ENCODE measurements at places on chromosomes 5 and 9. TPM values are rescaled to one million over a fixed set of nuclear protein-coding genes. Genes with fewer than 3 reads are reported as not detected.
A peak's percentile ranks its signal among the peaks of the same experiment; 100 is the strongest.

IL31RA gene
- polyA plus RNA-seq = not detected

- H3K27ac ChIP-seq = no peak overlapping the region
- no peaks in the 10 kb centered on the region for H3K36me3 ChIP-seq
- no peak overlapping the region for H3K4me3 ChIP-seq
These were observed 154.0 kb downstream of the PIK3R1 start for GRCh38 chr5:68369457-68370125.

DNA sequence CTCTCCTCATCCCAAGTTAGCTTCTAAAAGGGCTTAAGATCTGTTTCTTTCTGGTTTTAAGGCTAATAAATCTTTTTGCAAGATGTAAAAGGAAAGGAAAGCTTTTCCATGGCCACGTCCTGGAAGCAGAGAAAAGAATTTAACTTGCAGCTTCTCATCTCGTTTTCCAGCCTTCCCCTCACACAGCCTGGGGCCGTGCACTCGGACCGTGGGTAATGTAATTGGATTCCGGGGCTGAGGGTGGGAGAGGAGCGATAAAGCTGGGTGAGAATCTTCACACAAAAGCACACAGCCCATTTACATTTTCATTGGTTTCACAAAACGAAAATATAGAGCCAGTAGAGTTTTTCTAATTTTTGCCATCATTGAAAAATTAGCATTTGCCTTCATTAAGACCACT, 91.2 kb downstream of the IRX2 start:
- H3K27ac ChIP-seq = no peak overlapping the region
- H3K4me3 ChIP-seq = no peak overlapping the region
- no peaks in the 10 kb centered on the region for H3K27me3 ChIP-seq
- H3K36me3 ChIP-seq = no peaks in the 10 kb centered on the region
- DNase-seq = no peak

- H3K27me3 ChIP-seq = no peaks in the 10 kb centered on the region
- H3K27ac ChIP-seq = no peak overlapping the region
- no peaks in the 10 kb centered on the region for H3K36me3 ChIP-seq
- peaks cover 12% of the 10 kb centered on the region for H3K4me1 ChIP-seq
- DNase-seq = no peak
- no peak overlapping the region for H3K4me3 ChIP-seq
These were observed 6.9 kb downstream of the ADAM19 start for GRCh38 chr5:157568720-157569119.

PCDHA1 gene
- not detected for polyA plus RNA-seq

DNA sequence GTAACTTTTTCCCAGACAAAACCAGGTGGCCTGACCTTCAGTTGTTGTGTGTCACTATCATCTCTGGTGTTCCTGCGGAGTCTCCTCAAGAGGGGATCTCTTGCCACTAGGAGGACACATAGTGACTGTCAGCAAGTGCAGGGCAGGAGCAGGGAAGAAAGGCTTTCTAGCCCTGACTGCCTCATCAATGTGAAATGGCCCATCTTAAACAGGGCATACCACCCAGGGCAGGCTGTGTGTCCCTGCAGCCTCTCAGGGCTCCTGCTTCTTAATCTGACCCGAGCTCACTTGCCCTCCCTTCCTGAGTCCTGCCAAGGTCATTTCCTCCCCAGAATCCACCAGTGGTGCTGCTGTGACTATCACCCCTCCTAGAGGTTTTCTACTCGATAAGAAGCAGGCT, 57.4 kb upstream of the SIMC1 start:
- H3K27me3 ChIP-seq = no peaks in the 10 kb centered on the region
- H3K27ac ChIP-seq = no peak overlapping the region
- H3K36me3 ChIP-seq = no peaks in the 10 kb centered on the region
- no peak for DNase-seq

LRRC70 gene
- polyA plus RNA-seq = 0.66 TPM

GRCh38 chr5:57383093-57383861, 99.3 kb downstream of the ACTBL2 start:
- H3K36me3 ChIP-seq = no peaks in the 10 kb centered on the region
- no peaks in the 10 kb centered on the region for H3K27me3 ChIP-seq
- no peak for DNase-seq
- no peaks in the 10 kb centered on the region for H3K4me1 ChIP-seq

DNA sequence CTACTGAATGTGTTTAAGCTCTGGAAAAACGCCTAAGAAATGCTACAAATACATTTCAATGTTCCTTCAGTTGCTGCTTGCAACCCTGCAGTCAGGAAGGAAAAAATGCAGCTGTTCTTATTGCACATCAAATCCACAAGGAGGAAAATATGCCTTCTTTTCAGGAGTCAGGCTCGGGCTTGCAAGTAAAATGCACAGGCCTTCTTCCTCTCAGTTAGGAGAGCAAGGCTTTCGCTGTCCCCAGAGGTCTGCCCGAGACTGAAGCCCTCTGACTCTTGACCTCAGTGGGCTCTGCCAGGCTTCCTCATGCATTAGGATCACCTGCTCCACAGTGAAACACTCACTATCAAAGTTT, 899 bp upstream of the SHC3 start:
- peak overlapping the region; percentile 84 for H3K27ac ChIP-seq
- H3K4me1 ChIP-seq = peaks cover 13% of the 10 kb centered on the region
- no peak for DNase-seq
- no peaks in the 10 kb centered on the region for H3K27me3 ChIP-seq

DNA sequence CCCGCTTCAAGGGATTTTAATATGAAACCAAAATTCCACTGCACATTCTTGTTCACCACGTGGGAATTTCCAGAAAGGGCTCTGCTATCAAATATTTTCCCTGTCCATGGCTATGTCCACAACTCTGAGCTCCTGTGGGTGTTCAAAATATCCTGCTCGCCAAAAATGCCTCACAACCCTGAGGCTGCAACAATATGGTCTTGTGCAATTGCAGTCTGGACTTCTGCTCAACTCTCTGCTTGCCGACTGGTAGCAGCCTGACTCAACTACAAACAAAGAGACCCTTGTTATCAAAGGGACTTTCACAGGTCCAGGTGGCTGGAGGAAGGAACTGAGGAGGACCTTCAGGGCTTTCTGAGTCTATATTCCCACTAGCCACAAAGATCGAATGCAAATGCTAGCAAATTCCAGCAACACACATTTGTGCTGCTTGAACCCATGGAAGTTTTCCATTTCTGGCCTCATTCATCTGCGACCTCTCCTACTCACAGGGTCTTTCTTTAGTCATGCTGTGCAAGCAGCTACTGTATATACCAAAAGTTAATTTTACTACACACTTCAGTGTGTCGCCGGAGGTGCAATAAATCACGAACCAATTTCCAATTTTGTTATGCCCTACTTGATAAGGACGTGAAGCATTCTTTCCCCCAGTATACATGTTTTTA, 169.2 kb upstream of the SLC30A5 start:
- no peak overlapping the region for H3K27ac ChIP-seq
- H3K27me3 ChIP-seq = no peaks in the 10 kb centered on the region
- H3K36me3 ChIP-seq = no peaks in the 10 kb centered on the region
- no peaks in the 10 kb centered on the region for H3K4me1 ChIP-seq

DNA sequence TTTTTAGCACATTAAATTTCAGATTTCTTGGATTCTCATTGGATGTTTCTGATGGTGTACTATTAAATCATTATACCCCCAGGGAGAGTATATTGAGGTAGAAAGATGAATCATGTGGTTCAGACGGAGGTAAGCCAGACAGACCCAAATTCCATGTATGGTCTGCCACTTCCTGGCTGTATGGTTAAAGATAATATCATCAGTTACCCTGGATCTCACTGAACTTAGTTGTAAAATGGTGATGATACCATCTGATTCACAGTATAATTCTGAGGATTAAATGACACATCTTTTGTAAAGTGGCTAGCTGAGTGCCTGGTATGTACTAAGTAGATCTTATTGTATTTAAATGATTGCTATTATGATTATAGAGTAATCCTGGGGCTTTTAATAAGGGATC, 9.3 kb downstream of the SLC27A6 start:
- no peak overlapping the region for H3K4me3 ChIP-seq
- no peaks in the 10 kb centered on the region for H3K36me3 ChIP-seq
- no peak overlapping the region for H3K27ac ChIP-seq
- no peaks in the 10 kb centered on the region for H3K27me3 ChIP-seq
- no peaks in the 10 kb centered on the region for H3K4me1 ChIP-seq

DNA sequence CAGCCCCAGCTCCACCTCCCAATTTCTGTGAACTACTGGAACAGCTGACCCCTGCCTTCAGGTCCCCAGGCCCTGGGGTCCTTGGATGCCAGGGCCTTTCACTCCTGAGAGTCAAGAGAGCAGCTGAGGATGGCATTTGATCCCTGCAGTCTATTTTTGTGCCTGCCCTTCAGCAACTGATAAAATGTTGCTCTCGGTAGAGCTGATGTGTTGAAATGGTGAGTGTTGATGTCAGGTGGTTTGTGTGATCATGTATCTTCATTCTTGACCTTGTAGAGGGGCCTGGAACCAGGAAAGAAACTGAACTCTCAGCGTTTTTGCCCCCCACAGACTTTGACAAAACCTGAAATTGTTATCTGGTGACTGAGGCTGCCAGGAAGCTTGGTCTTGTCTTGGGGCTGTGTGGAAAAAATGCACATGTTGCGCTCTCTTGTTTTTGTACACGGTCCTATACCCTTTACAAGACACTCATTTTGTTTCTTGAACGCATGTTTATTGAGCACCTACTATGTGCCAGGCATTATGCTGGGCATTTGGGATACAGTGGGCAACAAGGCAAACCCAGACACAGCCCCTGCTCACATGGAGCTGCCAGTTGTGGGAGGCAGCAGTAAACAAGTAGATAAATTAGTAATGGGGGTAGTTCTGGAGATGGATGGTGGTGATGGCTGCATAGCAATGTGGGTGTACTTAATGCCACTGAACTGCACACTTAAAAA, 78.3 kb downstream of the PPARGC1B start:
- H3K27me3 ChIP-seq = no peaks in the 10 kb centered on the region
- no peaks in the 10 kb centered on the region for H3K36me3 ChIP-seq
- no peak overlapping the region for H3K4me3 ChIP-seq
- H3K27ac ChIP-seq = no peak overlapping the region
- H3K4me1 ChIP-seq = no peaks in the 10 kb centered on the region
- no peak for DNase-seq

GRCh38 chr5:67816456-67816855, 399.1 kb upstream of the PIK3R1 start:
- DNase-seq = no peak
- H3K27me3 ChIP-seq = no peaks in the 10 kb centered on the region
- H3K4me3 ChIP-seq = no peak overlapping the region
- peaks cover 25% of the 10 kb centered on the region for H3K4me1 ChIP-seq
- H3K36me3 ChIP-seq = no peaks in the 10 kb centered on the region

GRCh38 chr5:57316798-57317327, 143.0 kb downstream of the GPBP1 start:
- H3K27me3 ChIP-seq = no peaks in the 10 kb centered on the region
- no peaks in the 10 kb centered on the region for H3K36me3 ChIP-seq
- H3K4me3 ChIP-seq = no peak overlapping the region

- no peak overlapping the region for H3K4me3 ChIP-seq
- DNase-seq = no peak
- peaks cover 22% of the 10 kb centered on the region for H3K4me1 ChIP-seq
- no peaks in the 10 kb centered on the region for H3K27me3 ChIP-seq
- H3K27ac ChIP-seq = peak overlapping the region; percentile 94
- H3K36me3 ChIP-seq = no peaks in the 10 kb centered on the region
These were observed 28.8 kb upstream of the PLIN2 start for GRCh38 chr9:19156026-19156474.

HMCN2 gene
- 0.31 TPM for polyA plus RNA-seq

TRIM36 gene
- 0.19 TPM for polyA plus RNA-seq

GRCh38 chr5:65359981-65360380, 121.7 kb downstream of the ADAMTS6 start:
- no peaks in the 10 kb centered on the region for H3K4me1 ChIP-seq
- no peaks in the 10 kb centered on the region for H3K27me3 ChIP-seq
- DNase-seq = no peak
- H3K27ac ChIP-seq = no peak overlapping the region
- H3K4me3 ChIP-seq = no peak overlapping the region

SLC25A2 gene
- not detected for polyA plus RNA-seq

DNA sequence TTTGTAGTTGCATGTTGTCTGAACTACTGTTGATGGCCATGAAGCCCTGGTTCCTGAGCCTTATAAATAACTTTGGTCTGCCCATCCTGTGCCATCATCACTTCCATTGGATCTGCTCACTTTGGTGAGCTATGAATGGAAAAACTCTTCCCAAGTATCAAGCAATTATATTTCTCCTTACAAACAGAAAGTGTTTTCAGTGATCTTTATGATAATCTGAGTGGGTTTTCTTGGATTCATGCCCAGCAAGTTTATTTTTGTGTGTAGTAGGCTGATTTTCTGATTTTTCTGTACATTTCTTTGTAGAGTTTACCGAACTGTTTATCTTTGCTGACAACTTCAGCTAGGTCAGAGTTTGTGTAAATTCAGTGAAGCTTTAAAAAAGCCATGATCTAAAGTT, 31.0 kb downstream of the CAMK4 start:
- no peak overlapping the region for H3K4me3 ChIP-seq
- no peaks in the 10 kb centered on the region for H3K4me1 ChIP-seq
- H3K27ac ChIP-seq = no peak overlapping the region

DNA sequence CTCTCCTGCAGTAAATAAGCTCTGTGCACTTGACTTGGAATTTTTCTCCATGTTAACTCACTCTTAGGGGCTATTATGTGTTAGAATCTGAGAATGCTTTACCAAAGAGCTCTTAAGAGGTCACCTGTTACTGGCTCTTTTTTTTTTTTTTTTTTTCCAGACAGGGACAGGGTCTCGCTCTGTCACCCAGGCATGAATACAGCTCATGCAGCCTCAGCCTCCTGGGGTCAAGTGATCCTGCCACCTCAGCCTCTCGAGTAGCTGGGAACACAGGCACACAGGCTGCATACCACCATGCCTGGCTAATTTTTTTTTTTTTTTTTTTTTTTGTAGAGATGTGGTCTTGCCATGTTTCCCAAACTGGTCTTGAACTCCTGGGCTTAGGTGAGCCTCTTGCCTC, 22.1 kb downstream of the HMGXB3 start:
- no peaks in the 10 kb centered on the region for H3K4me1 ChIP-seq
- H3K27ac ChIP-seq = no peak overlapping the region
- peaks cover 20% of the 10 kb centered on the region for H3K36me3 ChIP-seq
- H3K4me3 ChIP-seq = no peak overlapping the region
- no peaks in the 10 kb centered on the region for H3K27me3 ChIP-seq

DNA sequence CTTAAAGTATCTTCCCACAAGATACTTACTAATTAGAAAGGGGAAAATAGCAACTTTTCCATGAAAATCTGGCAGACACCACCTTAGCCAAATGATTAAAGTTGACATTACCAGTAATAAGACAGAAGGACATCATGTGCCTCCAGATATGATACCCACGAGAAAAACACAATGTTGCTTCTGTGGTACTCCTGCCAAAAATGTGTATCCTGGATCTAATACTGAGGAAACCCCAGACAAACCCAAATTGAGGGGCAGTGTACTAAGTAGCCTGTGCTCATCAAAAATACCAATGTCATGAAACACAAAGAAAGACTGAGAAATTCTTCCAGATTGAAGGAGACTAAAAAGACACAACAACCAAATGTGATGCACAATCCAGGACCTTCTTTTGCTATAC, 85.3 kb downstream of the TTLL11 start:
- H3K27ac ChIP-seq = no peak overlapping the region
- no peaks in the 10 kb centered on the region for H3K36me3 ChIP-seq
- no peaks in the 10 kb centered on the region for H3K4me1 ChIP-seq

CDKN2A gene
- polyA plus RNA-seq = 0.52 TPM

DNA sequence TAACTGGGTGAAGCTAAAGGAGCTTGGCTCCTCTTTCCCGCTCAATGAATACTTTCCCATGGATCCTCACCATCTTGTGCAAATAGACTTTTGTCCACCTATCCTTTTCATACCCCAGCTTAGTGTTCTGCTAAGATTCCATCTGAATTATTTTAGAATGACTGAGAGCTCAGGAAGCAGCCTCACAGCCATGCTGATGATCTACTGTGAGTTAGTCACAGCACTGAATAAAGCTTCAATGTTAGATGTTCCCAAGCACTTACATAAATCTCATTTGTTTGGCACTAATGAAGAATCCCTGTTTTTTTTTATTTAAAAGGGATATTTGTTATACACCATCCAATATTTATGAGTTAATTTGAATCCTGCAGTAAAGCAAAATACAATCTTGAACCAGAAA, 317.6 kb upstream of the TRPC7 start:
- no peak overlapping the region for H3K4me3 ChIP-seq
- H3K27ac ChIP-seq = no peak overlapping the region
- DNase-seq = no peak
- no peaks in the 10 kb centered on the region for H3K27me3 ChIP-seq
